Left lobe of liver (tissue), 2 donors: ENCODE measurements at places on chromosomes 1 and 21. TPM values are rescaled to one million over a fixed set of nuclear protein-coding genes. Genes with fewer than 3 reads are reported as not detected.

DNA sequence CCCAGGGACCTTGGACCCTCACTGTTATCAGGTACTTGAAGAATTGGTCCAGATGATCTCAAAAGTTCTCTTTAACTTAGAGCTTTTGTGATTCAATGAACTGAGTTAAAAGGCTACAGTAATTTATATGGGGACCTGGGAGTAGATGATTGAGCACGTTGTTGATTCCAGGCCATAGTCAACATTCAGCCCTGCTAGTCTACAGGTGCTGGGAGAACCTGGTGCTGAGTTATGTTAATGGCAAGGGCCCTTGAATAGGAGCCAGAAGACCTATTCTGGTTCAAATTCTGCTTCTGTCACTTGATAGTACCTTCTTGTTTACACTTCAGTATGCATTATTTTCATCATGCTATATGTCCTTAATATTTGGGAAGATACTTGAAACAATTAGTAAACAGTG is 11.2 kb downstream of the DYRK3 start:
- DNase-seq: no peak

GRCh38 chr1:6489799-6490180 is 1.7 kb downstream of the PLEKHG5 start:
- DNase-seq: peak; percentile 77

- no peak for DNase-seq
Observed at GRCh38 chr1:2027961-2028583, 8.9 kb downstream of the GABRD start.

GRCh38 chr1:6967431-6968111 is 182.3 kb downstream of the CAMTA1 start:
- no peak for DNase-seq

GRCh38 chr1:106907795-106908194 is 148.7 kb upstream of the PRMT6 start:
- no peak for DNase-seq

- DNase-seq: no peak
Observed at GRCh38 chr1:55216096-55216495, 932 bp upstream of the USP24 start.

Gene PADI3
- not detected for total RNA-seq

Gene CDK18
- 8.8 TPM for total RNA-seq

Gene EGLN1
- 23.6 TPM for total RNA-seq
